ENCODE measurements at places on chromosomes 6 and 20. TPM values are rescaled to one million over a fixed set of nuclear protein-coding genes. Genes with fewer than 3 reads are reported as not detected.

POLR1H gene
- total RNA-seq, result 23.9 TPM

BMP5 gene
- not detected for total RNA-seq

ZCCHC3 gene
- 23.1 TPM for total RNA-seq

NFATC2 gene
- 5.1 TPM for total RNA-seq

PREX1 gene
- total RNA-seq, result 5.1 TPM

SLC17A1 gene
- total RNA-seq, result not detected

CTCFL gene
- not detected for total RNA-seq

CRIP3 gene
- total RNA-seq, result 1.3 TPM

SLC52A3 gene
- 1.6 TPM for total RNA-seq

RAET1G gene
- not detected for total RNA-seq

MICB gene
- total RNA-seq, result 0.57 TPM
